Left renal cortex interstitium (tissue), 4 donors: ENCODE measurements at places on chromosomes 12 and 14.

DNA sequence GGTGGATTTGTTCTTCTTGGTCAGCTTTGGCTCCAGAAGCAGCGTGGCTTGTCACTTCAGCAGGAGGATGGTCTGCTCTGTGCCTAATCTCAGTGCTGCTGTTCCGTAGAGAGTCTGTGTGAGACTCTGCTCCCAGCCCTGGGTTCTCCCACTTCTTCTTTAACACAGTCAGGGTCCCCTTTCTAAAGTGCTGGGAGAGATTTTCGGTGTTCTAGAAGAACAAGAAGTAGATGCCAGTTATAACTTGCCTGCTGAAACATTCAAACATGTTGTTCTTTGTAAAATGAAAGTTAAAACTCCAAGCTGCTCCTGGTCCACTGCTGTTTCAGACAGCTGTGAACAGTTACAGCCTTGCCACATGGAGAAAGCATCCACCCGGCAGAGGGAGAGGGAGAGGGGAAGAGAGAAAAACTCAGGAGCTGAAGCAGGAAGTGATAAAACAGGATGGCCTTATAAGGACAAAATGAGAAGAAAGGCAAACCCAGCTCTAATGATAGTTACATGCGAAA lies 55.2 kb upstream of the CERS5 start:
- peak; percentile 79 for DNase-seq

- no peak for DNase-seq
Observed at GRCh38 chr14:26328791-26329190, 269.0 kb downstream of the NOVA1 start.

DNA sequence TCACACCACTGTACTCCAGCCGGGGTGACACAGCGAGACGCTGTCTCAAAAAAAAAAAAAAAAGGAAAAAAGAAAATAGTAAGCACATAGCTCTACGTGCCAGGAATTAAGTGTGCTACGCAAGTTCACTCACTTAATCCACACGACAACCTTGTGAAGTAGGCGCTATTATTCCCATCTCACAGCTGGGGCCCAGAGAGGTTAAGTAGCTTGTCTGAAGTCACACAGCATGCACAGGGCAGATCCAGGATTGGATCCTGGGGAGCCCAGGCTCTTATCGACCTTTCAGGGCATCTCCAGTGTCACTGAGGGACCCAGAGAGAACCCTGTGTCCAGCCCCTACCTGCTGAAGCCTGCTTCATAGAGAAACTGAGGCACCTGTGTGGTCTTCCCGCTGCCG lies 11.9 kb downstream of the DHX37 start:
- no peak for DNase-seq

- no peak for DNase-seq
Observed at GRCh38 chr12:87127272-87127671, 871.1 kb upstream of the MGAT4C start.

GRCh38 chr14:50335389-50335788 lies 23.3 kb downstream of the DMAC2L start:
- DNase-seq, result no peak

GRCh38 chr12:49622501-49623141 lies 740 bp upstream of the PRPF40B start:
- peak; percentile 20 for DNase-seq
